Mesendoderm (in vitro differentiated cells): ENCODE measurements at places on chromosomes 6 and 20.
A peak's percentile ranks its signal among the peaks of the same experiment; 100 is the strongest.

- DNase-seq: peak; percentile 52
Measured at GRCh38 chr20:32368925-32369324, 10.8 kb downstream of the ASXL1 start.

DNA sequence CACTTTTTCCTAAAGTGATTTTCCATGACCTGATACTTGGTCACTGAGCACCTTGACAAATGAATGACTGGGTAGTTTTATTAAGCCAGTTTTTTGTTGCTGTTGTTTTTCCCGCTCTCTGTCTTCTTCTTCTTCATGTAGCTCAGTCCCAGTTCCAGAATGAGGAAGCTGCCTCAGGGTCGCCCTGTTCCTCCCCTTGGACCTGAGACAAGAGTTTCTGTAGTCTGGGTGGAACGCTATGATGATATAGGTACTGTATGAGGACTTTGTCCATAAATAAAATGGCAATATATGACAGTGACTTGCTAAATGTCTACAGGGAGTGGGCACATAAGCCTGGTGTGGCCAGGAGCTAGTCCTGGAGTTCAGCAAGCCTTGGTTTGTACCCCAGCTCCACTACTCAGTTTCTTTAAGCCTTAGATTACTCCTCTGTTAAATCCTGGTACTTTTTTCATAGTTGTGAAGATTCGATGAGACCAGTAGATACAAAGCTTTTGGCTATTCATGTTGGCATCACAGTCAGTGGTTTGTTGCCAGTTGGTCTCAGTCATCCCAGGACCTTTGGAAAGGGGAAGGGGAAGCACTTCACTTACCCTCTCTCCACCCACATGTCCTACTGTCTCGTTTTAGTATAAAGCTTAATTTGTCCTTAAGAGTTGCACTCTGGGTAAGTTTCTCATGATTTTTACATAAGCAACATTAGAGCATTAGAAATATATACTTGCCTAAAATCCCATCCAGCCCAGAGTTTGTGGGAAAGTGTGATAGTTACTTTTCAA is 11.1 kb upstream of the ADIG start:
- DNase-seq: no peak

DNA sequence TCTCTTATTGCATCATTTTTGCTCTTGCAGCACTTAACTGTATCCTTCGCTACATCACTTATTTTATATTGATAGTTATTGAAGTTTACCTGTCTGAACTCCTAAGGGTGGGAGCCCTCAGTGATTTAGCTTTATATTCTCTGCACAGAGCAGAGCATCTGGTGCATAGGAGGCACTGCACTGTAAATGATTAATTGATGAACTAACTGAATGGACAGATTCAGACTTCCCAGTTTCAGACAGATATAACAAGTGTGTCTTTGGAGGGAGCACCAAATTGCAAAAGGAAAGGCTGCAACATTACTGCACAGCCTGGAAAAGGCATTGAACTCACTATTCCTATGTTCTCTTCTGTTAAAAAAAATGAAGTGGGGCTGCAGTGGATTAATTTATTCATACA is 160.3 kb downstream of the EDN1 start:
- DNase-seq: no peak

GRCh38 chr6:133787859-133788505 is 100.9 kb upstream of the TCF21 start:
- no peak for DNase-seq

GRCh38 chr6:17633465-17634188 is 33.5 kb downstream of the FAM8A1 start:
- no peak for DNase-seq

GRCh38 chr20:14951707-14952418 is 614.5 kb upstream of the FLRT3 start:
- peak; percentile 75 for DNase-seq
